NCI-H2107 (cell line): ENCODE measurements at places on chromosomes 3 and 15.
A peak's percentile ranks its signal among the peaks of the same experiment; 100 is the strongest.

DNA sequence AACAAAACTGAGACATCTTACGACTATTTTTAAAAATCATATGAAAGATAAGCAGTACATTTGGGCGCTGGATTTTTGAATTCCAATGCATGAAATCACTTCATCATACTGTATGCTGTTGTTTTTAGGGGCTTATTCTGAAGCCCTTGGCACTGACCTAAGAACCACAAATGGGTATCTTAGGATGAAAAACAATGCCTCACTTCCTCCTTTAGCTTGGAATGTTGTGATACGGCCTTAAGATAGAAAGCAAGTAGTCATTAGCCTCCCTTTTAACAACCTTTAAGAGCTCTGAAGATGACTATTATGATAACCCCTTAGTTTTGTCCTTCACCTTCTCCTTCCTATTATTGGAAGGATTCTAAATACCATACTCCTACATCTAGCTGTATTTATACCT, 289.8 kb downstream of the ARPP21 start:
- DNase-seq: no peak

DNA sequence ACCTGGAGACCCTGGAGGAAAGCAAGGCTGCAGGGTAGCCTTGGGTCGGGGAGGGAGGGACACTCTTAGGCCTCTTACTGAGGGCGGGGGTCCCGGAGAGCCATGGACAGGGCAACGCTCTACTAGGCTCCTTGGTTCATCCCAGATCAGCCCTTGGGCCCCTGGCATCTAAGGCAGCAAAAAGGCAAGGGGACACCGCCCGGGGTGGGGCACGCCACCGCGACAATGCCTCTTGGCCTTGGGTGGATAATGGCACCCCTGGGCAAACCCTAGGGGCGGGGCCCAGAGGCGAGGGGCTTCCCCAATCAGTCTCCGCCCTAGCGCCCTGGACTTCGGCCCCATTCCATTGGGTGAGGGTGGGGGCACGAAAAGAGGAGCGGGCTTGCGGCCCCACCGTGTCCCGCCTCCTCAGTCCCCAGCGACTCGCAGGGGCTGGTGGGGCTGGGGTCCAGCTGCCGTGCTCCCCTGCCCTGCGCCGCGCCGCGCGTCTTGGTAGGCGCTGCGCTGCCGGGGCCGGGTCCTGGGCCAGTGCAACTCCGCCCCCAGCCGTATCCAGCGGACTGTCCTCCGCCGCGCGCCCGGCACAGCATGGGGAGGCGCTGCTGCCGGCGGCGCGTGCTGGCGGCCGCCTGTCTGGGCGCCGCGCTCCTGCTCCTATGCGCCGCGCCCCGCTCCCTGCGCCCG, at the start of gene CHST13:
CHST13 (plus strand) TSS at position 411 of the 684 bp plus-strand sequence; CDS start at position 589, 178 bp downstream.
- DNase-seq: no peak

GRCh38 chr3:172391592-172392302, 56.5 kb downstream of the GHSR start:
- DNase-seq: no peak

DNA sequence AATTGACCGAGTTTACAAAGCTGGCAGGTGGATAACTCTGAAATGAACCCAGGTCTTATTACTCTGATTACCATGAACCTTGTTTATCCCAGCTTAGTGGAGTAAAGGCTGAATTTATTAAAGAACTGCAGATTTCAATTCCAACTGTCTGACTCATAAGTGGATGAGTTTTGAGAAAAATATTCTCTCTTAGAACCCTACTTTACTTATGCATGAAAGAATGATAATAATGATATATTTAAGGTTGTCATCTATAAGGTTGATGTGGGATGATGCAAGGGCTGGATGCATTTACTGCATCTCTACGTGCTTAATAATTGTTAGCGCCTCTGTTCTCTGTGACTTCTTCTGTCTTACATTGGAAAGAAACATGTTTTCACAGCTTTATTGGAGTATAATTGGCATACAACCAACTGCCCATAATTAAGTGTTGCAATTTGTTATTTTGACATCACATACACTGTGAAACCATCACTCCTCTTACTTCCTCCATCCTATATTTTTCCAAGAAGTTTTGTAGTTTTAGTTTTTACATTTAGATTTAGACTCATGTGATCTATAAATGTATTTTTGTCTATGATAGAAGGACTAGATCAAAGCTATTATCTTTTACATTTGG, 771.2 kb upstream of the ARRDC4 start:
- DNase-seq: no peak

GRCh38 chr3:42505849-42506410, 3.5 kb downstream of the VIPR1 start:
- DNase-seq: no peak

DNA sequence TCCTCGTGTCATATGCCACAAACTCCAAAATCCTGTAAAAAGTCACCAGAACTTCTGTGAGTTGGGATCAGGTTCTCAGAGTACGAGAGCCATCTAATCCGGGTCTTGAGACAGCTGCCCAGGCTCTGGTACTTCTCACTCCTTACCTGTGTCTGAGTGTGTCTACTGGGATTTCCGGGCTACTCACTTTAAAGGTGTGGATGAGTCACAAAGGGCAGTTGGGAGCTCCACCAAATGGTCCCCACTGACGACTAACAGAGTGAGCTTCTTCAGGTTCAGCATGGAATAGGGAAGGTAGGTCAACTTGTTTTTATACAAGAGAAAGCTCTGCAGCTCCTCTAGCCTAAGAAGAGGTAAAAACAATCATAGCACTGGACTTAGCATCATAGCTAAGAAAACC, 29.5 kb downstream of the RTP3 start:
- no peak for DNase-seq

GRCh38 chr3:107985496-107985895, 105.3 kb downstream of the CD47 start:
- no peak for DNase-seq

DNA sequence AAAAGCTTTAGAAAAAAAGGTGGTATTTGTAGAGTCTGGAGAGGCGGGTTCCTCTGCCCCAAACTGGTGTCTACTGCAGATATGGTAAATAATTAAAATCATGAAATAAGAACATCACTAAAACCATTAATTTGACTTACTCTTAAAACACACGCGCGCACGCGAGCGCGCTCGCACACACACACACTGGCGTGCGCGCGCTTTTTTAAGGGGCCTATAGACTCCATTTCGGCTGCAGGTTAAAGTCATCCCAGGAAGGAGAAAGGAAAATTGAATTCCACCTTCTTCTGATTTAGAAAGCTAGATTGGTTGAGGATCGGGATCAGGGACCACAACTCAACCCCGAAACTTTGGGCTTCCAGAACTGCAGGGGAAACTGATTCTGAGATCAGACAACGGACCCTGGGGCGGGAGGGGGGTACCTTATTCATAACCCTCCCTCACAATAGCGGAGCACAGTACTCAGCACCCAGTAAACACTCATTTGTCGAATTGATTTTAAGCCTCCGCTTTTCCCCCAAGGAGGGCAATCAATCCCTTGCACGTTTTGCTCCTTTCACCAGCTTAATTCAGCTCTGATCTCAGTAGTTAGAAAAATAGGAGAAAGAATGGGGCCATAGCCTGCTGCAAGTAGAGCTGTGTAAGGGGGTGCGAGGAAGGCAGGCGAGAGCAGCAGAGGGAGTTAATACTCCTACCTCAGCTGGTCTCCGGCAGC, 509 bp upstream of the LRRC3B start:
- no peak for DNase-seq

- DNase-seq: no peak
These were observed 31.9 kb downstream of the RAD18 start for GRCh38 chr3:8931342-8931741.

DNA sequence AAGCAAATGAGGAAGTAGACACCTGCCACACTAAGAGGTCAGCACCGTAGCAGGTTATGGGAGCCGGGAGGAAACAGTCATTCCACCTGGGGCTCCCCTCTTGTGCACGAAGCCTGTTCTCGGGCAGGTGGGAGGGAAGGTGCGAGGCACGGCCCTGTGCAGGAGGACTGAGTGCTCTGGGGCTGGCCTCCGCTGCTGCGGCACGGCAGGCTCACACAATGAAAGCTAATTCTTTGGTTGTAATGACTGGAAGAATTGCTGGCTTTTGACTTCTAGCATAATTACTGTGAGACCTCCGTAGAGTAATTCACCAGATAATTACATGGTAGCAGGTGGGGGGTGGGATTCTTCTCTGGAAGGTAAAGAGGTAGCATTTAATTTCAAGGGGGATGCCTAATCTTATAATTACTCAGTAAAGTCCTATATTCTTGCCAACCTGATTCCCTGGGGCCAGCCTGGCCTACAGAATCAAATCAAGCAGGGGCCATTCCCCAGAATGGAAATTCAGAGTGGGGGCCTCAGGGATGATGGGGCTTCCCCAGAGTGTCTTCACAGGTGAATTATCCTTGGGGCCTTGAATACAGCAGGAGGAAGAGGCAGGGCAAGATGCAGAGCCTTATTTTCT, 129.1 kb downstream of the TPRA1 start:
- no peak for DNase-seq

GRCh38 chr15:51837792-51838251, 8.4 kb downstream of the TMOD3 start:
- no peak for DNase-seq

DNA sequence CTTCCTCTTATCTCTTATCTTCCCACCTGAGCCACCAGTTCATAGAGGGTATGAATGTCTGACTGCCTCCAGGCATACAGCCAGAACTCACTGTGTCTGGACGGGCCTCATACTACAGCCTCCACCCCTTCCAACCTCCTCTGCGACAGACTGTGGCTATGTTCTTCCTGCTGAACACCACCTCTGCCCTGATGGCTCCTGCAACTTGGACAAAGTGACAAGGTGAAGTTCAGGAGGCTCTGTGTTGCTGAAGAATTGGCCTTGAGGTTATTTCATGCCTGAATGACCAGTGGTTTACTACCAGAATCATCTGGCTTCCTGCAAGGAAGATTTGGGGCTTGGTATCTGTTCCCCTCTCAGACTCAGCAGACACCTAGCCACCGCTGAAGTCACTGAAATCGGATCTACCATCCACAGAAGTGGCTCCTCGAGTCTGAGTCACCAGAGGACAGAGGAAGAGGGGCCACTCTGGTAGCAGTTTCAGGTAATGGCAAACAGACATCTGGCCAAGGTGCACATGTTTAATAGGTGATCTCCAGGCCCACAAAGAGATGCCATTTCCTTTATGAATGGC, 14.2 kb upstream of the ULK3 start:
- no peak for DNase-seq

DNA sequence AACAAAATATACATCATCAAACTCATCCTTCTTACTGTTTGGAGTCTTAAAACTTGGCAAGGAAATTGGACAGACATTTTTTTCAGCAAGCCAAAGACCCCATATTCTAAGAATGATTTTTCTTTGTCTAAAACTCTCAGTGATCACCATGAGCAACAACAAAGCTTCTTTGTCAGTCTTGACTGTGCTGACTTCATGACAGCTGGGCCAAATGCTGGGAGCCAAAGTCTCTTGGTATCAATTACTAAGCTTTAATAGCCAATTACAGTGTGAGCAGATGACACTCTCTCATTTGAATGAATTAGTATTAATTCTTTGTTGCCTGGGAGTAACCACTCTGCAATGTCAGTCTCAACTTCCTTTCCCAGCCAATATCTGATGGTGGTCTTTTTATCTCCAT, 48.1 kb upstream of the GK5 start:
- DNase-seq: no peak

DNA sequence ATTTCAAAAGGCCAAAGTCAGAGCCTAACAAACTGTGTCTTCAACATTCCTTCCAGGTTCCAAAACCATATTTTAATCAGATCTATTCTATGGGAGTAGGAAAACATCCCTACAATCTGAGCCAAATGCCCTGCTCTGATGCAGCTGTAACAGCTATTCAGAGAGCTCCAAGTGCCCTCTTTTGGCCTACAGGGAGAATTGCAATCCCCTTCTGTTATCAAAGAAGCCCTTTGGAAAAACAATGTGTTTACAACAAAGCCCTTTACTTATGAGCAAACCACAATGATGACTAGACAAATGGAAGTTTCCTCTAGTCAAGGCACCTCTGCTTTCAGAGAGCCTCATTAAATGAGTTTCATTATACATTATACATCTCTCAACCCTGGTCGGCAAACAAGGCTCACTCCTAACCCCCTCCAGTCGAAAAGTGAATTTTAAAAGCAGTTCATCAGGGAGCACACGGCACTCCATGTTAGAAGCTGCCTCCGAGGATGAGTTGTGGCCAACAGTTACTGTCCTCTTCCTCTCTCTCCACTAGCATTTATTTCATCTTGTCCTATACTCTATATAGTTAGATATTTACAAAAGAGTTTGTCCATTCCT, 42.6 kb upstream of the TMCO5A start:
- no peak for DNase-seq

GRCh38 chr3:194386648-194387047, 12.4 kb downstream of the GP5 start:
- no peak for DNase-seq

GRCh38 chr3:28207000-28207733, 34.3 kb upstream of the CMC1 start:
- no peak for DNase-seq

- DNase-seq: no peak
These were observed 7.9 kb upstream of the BNC1 start for GRCh38 chr15:83292317-83292716.

- no peak for DNase-seq
These were observed 17.7 kb upstream of the FGD5 start for GRCh38 chr3:14801031-14801430.

- no peak for DNase-seq
These were observed 44.4 kb downstream of the ANXA2 start for GRCh38 chr15:60353245-60353920.

DNA sequence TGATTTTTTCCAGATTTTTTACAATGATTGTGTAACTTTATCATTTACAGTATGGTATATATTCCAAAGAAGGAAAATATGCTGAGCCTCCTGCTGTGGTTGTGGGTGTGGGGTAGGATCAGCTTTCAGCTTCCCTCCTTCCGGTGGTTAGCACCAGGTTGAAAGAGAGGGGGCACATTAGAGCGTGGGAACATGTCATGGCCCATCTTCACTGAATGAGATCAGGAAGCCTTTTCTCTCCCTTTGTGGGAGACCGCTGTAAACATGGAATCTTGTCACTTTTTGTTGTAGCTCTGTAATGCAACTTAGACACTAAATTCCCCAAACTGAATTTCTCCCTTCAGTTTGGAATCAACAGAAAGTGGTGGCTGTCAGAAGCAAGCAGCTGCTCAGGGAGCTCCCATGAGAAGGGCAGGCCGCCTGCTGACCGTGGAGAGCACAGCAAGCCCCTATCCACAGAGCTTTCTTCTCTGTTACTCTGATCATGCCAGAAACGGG, 86.7 kb upstream of the LIMD1 start:
- no peak for DNase-seq

- DNase-seq: no peak
These were observed 20.9 kb downstream of the SLC51A start for GRCh38 chr3:196237203-196237602.

GRCh38 chr3:10286596-10287295, 6.0 kb downstream of the GHRL start:
- peak; percentile 19 for DNase-seq

GRCh38 chr15:71679793-71680353, 130.5 kb upstream of the NR2E3 start:
- no peak for DNase-seq

- DNase-seq: no peak
These were observed 18.2 kb upstream of the AHSG start for GRCh38 chr3:186594591-186595113.

DNA sequence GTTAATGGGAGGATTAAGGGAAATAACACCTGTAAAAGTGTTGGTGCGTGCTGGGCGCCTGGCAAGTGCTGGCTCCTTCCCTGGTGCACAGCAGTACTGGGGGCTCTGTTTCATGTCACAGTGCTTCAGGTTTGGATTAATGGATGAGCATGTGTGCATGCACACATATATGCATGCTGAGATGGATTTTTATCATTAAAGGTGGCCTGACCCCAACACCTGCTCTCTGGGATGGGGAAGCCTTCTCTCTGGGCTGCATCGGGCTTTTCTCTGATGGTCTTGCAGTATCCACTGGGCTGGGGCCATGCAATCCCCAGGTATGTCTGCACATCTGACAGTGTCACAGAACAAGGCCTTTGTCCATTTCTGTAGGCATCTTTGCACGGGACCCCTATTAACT, 127.5 kb upstream of the PLXNA1 start:
- no peak for DNase-seq
